Occipital lobe (tissue), 3 donors: ENCODE measurements at places on chromosomes 7 and 10. TPM values are rescaled to one million over a fixed set of nuclear protein-coding genes. Genes with fewer than 3 reads are reported as not detected.

DNA sequence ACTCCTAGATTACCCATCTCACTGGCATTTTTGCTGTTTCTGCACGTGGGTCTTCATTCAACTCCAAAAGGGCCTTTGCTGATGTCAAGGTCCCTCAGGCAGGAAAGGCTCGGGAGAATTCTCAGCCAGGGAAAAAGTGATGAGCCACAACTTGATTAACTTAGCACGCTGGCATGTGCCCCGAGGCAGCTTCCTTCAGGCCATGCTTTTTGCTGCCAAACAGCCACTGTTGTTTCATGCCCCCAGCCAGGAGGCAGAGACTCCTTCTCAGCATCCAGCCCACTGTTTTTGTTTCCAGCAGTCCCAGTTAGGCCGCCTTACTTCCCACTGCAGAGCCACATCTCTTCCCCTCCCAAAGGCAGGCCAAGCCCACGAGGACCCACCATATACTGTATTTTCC lies 266.5 kb upstream of the YAE1 start:
- no peak for DNase-seq

- no peak for DNase-seq
Measured at GRCh38 chr7:47475880-47476227, 106.1 kb downstream of the TNS3 start.

The HOXA7 gene
- not detected for total RNA-seq

The PKD2L1 gene
- total RNA-seq, result 0.62 TPM

DNA sequence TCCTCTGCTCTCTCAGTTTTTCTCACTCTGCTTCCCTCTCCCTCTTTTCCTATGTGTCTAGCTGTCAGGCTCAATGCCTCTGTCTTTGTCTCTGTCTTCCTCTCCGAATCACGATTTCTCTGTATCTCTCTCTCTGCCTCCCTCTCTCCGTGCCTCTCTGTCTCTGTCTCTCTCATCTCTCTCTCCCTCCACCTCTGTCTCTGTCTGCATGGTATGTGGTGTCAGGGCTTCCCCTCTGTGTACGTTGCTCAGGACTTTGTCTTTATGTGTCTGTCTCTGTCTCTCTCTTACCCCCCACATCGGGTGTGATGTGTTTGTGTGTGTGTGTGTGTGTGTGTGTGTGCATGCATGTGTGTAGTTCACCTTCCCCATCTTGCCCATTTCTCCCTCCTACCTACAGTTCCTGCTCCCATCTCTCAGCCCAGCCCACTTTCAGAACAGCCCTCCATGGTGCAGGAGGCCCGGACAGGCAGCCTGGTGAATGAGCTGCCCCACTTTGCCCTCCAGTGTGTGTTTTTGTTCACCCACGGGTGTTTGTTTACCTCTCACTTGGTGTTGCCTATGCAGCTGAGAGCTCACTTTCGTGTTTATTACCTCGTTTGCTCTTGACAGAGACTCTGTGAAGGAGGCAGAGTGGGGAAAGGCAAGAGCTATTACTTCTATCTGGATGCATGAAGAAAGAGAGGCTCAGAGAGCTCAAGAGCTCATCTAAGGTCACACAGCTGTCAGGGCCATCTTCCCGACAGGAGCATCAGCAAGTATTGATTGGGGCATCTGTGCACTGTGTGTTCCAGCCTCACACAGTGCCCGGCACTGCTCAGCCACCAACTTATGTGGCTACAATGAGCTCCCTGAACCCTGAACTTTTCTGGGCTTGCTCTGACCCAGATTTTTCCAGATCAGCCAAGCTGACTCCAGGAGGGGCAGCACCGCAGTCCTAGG lies 163.5 kb upstream of the ZMIZ1 start:
- DNase-seq, result no peak

DNA sequence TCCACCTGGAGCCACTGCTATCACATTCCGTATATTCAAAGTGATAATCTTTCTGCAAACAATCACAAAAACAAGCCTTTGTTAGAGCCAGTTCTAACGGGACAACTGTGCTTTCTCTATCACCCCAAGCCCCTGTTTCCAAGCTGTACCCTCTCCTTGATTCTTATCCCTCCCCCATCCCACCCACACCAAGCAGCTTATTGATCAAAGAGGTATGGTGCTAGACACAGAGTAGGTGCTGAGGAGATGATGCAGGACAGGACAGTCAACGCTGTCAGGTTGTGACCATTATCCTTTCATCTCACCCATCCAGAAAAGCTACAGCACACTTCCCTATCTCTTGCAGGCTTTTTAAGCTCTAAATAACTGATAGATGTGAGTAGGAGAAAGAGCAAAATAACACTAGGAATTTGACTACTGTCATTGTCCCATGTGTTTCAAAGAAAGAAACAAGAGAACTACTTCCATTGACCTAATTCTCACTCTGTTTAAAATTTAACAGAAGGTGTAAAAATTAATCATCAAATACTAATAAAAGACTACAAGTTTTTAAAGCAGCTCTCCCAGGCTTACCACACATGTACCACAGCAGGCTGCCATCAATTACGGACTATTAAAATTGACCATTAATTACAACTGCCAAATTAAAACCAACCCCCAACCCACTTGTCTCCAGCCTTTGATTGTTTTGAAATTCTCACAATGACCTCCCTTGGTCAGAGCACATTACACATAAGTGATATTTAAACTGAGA lies 94.3 kb downstream of the ELAPOR2 start:
- no peak for DNase-seq

The SLC13A4 gene
- total RNA-seq, result 7.6 TPM

The CPA5 gene
- total RNA-seq, result not detected

DNA sequence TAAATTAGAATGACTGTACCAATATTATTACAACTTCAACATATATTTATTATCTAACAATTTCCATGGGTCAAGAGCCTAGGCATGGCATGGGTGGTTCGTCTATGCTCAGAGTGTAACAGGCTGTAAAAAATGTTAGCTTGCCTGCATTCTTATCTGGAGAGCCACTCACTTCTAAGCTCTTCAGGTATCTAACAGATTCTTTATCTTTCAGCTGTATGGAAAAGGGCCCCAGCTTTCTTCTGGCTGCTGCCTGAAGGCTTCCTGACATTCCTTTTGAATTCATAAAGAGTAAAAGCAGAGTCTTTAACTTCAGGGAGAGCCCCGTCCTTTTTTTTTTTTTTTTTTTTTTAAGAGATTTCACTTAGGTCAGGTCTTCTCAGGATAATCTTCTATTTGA lies 648.8 kb downstream of the NXPH1 start:
- DNase-seq, result no peak

GRCh38 chr7:8362723-8363369 lies 70.6 kb upstream of the NXPH1 start:
- DNase-seq, result no peak

GRCh38 chr10:124323111-124323725 lies 95.5 kb downstream of the OAT start:
- DNase-seq, result no peak

GRCh38 chr10:84521468-84521867 lies 193.1 kb downstream of the CCSER2 start:
- DNase-seq, result no peak

DNA sequence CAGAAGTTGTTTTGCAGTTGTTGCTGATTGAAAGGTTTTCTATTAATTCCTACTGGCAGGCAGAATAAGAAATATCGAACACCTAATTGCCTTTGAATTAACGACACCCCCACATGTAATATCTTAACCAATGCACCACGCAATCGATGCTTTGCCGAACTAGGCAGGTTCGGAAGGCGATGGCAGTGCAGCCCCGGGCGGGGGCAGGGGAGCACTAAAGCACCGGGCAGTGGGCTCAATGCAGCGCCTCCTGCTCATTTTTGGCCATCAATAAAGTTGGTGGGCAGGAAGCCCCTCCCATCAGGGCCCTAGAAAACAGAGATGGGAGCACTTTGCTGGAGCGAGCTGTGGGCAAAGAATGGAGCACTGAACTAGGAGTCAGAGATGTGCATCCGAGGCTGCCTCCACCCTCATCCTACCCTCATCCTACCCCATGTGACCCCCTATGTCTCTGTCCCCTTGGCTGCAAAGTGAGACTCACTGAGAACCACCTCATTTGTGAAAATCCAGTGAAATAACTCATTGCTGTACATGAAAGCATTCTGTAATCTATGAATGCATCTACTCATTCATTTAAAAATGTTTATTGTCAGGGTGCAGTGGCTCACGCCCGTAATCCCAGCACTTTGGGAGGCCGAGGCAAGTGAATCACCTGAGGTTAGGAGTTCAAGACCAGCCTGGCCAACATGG lies 19.6 kb upstream of the CHST15 start:
- no peak for DNase-seq

The SLC29A4 gene
- 16.1 TPM for total RNA-seq

DNA sequence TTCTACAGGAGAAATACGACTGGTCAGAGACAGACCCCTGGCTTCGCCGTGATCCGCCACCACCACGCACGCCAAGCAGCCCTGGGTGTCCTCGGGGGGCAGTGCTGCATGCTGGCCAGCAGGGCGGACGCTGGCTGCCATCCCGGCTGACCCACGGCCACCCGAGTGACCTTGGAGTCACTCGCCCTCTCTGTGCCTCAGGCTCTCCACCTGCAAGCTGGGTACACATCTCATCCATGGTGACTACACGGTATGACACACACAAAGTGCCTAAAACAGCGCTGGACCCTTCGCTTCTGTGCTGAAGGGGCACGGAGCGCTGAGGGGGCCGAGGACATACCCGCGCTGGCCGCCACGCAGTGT lies 62.0 kb upstream of the RNF32 start:
- DNase-seq, result no peak

- no peak for DNase-seq
Measured at GRCh38 chr7:157520249-157520648, 183.4 kb downstream of the DNAJB6 start.

The FKBP9 gene
- total RNA-seq, result 29.0 TPM

GRCh38 chr10:99775850-99776249 lies 6.6 kb upstream of the ABCC2 start:
- no peak for DNase-seq

GRCh38 chr7:6231184-6231583 lies 41.2 kb downstream of the CYTH3 start:
- DNase-seq, result no peak

DNA sequence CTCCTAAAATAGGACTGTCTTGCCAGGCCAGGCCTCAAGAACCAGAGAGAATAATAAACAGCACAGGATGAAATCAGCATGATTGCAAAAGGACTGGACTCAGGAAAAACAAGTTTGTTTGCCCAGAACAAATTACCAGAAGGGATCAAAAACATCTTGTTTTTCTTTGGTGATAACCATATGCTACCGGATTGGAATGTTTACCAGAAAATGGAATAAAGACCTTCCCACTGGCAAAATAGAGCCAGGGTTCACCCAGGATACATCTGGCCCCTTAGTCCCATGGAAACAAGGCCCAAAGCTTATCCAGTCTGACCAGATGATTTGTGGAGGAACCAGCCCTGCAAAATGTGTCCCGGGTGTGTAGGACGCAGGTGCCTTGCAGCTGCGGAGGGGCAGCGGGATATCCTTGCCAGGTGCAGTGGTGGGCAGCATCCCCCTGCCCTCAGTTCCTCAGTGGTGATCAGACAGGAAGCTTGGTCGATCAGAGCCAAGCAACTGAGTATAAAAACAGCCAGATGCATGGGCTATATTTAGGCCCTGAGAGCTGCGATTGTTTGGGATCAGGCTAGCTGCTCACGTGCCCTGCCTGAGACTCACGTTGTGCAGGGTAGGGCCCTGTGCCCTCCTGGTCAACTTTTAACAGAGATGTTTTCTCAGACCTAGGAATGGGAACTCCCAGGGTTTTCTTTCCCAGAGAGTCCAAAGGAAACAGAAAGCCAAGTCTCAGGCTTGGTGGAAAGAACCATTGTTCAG lies 4.6 kb upstream of the ZNF22 start:
- peak; percentile 50 for DNase-seq

- DNase-seq, result no peak
Measured at GRCh38 chr7:134740376-134740775, 39.1 kb upstream of the CALD1 start.

The CDHR3 gene
- total RNA-seq, result 16.1 TPM

The TMEM176B gene
- total RNA-seq, result 2.3 TPM

- no peak for DNase-seq
Measured at GRCh38 chr7:96179837-96180236, 142.1 kb downstream of the SLC25A13 start.

The OR9A2 gene
- 1.1 TPM for total RNA-seq

The SUFU gene
- 3.1 TPM for total RNA-seq

The CRTAC1 gene
- 11.2 TPM for total RNA-seq

DNA sequence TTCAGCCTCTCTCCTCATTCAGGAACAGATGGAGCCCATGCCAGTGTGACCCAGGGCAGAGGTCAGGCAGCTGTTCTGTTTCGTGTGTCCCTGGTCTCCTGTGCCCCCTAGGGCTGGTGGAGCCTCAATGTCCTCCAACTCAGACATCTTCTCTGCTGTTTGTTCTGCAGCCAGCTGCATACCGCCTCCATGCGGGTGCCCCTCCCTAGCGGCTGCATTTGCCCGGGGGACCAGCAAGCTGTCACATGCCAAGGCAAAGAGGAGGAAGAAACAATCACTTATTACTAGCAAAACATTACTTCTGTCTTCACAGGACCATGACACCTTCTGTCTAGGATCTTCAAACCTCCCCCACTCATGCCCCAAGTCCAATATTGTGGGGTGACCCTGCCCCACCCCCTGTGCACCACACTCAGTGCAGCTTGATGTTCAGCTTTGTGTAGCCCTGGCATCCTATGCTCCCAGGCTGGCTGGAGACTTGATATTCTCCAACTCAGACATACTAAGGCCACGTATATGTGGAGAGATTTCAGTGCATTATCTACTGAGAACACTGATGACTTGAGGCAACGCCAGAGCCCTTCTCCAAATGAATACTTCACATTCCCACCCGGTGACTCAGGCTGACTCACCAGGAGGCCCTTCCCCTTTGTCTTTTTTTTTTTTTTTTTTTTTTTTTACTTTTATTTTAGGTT lies 188.9 kb downstream of the SKIDA1 start:
- DNase-seq, result no peak

The OR13A1 gene
- total RNA-seq, result not detected

- no peak for DNase-seq
Measured at GRCh38 chr10:7306147-7306546, 104.7 kb downstream of the SFMBT2 start.

The RTKN2 gene
- total RNA-seq, result 7.5 TPM

The CDC14C gene
- 0.31 TPM for total RNA-seq

The ANKRD1 gene
- not detected for total RNA-seq

GRCh38 chr7:69078997-69079769 lies 519.1 kb upstream of the AUTS2 start:
- DNase-seq, result no peak

GRCh38 chr7:31362401-31362800 lies 21.9 kb upstream of the NEUROD6 start:
- DNase-seq, result no peak

The AGBL3 gene
- 6.7 TPM for total RNA-seq

The CRPPA gene
- 9.5 TPM for total RNA-seq
